SJSA1 (cell line): ENCODE measurements at places on chromosomes 11 and 22.

- DNase-seq = no peak
Observed at GRCh38 chr11:83151274-83151977, 5.5 kb upstream of the PCF11 start.

GRCh38 chr22:19432133-19432851 lies at the start of gene MRPL40:
TSS of gene MRPL40 (plus strand) at chr22:19432545. CDS start at chr22:19432555, 10 bp downstream.
- DNase-seq = peak; percentile 95

- no peak for DNase-seq
Observed at GRCh38 chr11:65745049-65745448, 24.5 kb upstream of the RNASEH2C start.

GRCh38 chr11:94129512-94130297 lies 1.1 kb downstream of the PANX1 start:
- no peak for DNase-seq

DNA sequence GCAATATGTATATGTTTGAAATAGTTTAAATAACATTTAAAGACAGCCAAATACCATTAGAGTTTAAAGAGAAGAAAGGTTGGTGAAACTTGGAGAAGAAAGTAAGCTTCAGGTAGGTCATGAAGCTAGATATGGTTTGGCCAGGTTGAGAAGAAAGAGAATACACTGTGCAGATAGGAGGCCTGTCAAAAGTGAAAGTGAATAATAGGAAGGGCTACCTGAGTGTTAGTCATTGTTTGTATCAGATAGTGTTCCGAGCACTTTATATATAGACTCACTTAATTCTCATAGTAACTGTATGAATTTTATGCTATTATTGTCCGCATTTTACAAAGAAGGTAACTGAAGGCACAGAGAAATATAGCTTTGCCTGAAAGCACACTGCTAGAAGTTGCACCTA lies 56.9 kb downstream of the USP47 start:
- DNase-seq = no peak

DNA sequence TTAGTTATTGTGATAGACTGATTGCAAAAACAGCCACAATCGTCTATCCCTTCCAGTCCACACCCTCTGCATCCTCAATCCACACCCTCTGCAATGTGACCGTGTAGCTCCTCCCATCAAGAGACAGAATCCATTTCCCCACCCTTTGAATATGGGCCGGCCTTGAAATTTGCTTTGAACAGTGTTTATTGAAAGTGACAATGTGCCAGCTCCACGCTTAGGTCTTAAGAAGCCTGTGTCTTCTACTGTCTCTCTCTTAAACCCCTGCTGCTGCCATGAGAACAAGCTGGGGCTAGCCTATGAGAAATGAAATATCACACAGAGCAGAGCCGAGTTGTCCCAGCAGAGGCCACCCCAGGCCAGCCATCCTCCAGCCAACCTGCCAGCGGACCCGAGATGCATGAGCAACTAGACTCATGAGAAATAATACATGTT lies 22.3 kb upstream of the MICAL2 start:
- peak; percentile 67 for DNase-seq

DNA sequence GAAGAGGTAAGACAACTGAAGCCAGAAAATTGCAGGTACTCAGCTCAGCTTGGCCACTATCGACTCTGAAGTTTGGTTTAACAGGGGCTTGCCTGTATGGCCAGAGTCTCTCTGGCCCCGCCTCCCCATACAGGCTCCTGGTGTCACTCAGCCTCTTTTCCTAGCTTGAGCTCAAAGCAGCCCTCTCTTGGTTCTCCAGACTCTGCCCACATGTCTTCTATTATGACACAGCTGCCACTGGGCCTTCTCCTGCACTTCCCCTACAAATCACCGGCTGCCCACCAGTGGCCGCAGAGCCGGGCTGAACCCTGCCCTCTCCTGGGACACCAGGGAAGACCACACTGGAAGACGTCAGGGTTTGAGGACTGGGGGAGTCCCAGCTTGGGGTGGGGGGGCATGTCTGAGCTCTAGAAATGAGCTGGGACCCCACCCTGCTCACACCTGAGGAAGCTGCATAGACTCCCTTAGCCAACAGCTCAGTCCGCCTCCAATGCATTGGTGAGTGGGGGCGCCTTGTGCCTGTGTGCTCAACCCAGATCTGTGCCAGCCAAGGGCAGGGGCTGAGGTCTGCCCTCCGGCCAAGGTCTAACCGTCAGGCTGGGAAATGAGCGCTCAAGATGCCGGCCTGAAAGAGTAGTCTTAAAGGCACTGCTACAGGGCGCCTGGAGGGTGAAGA lies 94.4 kb upstream of the LMO1 start:
- no peak for DNase-seq

- no peak for DNase-seq
Observed at GRCh38 chr11:120248551-120249278, 8.8 kb downstream of the POU2F3 start.

GRCh38 chr11:75591371-75591770 lies 29.3 kb downstream of the SERPINH1 start:
- DNase-seq = no peak

- no peak for DNase-seq
Observed at GRCh38 chr11:26676641-26677040, 45.2 kb downstream of the SLC5A12 start.

GRCh38 chr22:30028731-30029130 lies 51.5 kb upstream of the HORMAD2 start:
- DNase-seq = no peak

DNA sequence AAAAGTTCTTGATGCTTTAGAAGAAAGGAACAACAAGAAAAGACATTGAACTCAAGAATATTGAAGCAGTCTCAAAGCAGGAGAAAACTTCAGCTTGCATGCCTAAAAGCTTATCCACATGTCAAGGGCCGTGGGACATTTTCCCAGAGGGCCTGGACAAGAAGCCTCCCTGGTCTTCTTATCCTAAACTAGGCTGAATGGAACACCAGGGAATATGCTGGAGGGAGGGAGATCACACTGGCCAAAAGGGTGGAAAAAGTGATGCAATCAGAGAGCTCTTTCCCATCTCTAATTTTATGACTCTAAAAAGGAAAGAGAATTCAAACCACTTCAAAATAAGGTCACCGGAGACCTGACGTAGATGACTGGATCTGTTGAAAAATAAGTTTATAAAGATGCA lies 107.2 kb downstream of the MPPED2 start:
- no peak for DNase-seq

- no peak for DNase-seq
Observed at GRCh38 chr11:44727114-44727372, 281 bp downstream of the TSPAN18 start.

DNA sequence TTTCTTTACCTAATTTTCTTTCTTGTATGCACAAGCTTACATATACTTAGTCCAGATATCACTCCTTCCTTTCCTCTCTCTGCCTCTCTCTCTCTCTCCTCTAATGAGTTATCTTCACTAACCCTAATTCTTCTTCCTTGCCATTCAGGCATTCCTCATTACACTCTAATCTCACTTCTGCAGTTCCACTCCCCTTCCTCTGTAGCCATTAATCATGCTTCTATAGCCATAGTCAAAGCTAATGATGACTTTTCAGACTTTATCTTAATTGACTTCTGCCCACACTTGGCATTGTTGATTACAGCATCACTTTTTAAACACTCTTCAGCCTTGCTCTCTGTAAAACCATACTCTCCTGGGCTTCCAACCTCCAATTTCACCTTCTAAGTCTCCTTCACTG lies 35.3 kb upstream of the SC5D start:
- DNase-seq = no peak

GRCh38 chr11:62671608-62672389 lies at the start of the genes LBHD1 and UQCC3:
TSS of gene LBHD1 (minus strand) at chr11:62672267. CDS start at chr11:62670031, 2,236 bp downstream.
TSS of gene UQCC3 (plus strand) at chr11:62671673. CDS start at chr11:62671746, 73 bp downstream.
- DNase-seq = peak; percentile 95

- no peak for DNase-seq
Observed at GRCh38 chr11:59192446-59193020, 20.2 kb downstream of the MPEG1 start.

GRCh38 chr11:117073539-117073938 lies 24.7 kb downstream of the SIK3 start:
- no peak for DNase-seq
